ENCODE measurements at places on chromosomes 12 and 14.
A peak's percentile ranks its signal among the peaks of the same experiment; 100 is the strongest.

DNA sequence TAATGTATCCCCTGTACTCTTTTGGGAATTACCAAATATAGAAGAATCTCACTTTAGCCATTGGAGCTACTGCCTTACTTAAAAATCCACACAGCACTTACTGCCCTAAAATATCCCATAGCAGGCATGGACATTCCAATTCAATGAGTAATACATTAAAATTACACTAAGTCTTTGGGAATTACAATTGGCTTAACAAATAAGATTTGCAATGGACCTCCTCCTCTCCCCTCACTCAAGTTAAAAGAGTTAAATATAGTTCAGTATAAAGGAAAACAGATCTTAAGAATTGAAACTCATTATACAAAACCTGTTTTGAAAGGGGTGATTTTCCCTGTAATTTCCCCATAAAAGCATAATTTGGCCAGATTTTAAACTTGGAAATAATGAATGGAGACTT is 477.1 kb downstream of the SLC16A7 start:
- DNase-seq: no peak

- no peak for DNase-seq
Measured at GRCh38 chr12:89574736-89575208, 48.9 kb upstream of the POC1B start.

DNA sequence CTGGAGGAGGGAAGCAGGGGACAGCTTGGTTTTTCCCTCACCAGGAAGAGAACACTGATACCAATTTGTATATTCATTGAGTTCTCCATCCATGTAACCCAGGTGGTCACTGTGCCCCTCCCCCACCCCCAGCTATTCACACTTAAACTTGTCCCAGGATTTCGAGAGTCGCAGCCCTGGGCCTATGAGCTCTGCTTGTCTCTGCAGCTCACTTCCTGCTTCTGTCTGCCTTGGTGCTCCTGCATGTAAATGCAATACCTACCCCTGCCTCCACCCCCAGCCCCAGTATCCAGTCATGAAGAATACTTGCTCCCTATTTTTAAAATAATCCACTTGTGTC is 452.2 kb downstream of the BCL11B start:
- no peak for DNase-seq

DNA sequence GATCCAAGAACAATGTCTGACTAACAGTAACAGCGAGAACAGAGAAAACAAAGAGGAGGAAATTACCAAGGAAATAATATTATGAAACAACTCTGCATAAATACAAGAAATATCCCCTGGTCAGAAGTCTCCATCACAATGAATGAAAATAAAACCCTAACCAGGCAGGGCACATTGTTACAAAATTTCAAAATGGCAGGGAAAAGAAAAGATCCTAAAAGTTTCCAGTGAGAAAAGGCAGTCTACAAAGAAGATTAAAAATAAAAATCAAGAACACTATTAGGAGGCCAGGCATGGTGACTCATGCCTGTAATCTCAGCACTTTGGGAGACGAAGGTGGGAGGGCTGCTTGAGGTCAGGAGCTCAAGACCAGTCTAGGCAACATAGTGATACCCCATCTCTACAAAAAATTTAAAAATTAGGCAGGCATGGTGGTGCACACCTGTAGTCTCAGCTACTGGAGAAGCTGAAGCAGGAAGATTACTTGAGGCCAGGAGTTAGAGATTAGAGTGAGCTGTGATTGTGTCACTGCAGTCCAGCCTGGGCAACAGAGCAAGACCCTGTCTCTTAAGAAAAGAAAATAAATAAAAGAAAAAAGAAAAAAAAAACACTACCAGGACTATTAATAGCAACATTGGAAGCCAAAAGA is 47.8 kb downstream of the FERMT2 start:
- no peak for DNase-seq

DNA sequence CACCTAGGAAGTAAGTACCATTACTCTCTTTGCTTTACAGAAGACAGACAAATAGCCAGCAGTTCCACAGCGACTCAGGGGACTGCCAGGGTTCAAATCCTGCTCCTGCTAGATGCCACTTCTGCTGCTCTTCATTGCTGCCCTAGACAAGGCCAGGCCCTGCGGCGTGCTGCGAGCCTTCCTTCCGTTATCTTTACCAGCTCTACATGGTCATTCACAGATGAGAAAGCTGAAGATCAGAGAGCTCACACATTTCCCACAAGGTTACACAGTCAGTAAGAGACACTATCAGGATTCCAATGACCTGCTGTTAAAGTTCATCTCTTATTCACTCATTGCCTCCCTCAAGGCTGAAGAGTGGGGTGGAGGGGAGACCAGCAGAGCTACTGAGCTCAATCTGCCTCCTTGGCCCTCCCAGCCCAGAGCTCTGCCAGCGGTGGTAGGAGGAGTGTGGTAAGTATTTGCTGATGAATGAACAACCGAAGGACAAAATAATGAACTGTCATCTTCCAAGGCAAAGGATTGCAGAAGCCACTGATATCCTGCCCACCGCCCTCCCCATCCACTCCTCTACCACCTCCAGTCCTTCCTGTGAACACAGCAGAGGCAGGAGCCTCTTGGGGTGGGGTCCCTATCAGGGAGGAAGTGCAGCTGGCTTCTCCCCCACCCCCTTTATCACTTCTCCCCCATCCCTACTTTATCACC is 14.6 kb upstream of the HDAC7 start:
- peak; percentile 67 for DNase-seq

- no peak for DNase-seq
Measured at GRCh38 chr12:72296389-72296788, 24.2 kb downstream of the TRHDE start.

GRCh38 chr14:28751467-28752058 is 15.0 kb upstream of the FOXG1 start:
- peak; percentile 64 for DNase-seq

GRCh38 chr12:68953536-68953935 is 20.6 kb upstream of the CPM start:
- no peak for DNase-seq

- no peak for DNase-seq
Measured at GRCh38 chr14:85607651-85608081, 77.7 kb downstream of the FLRT2 start.

DNA sequence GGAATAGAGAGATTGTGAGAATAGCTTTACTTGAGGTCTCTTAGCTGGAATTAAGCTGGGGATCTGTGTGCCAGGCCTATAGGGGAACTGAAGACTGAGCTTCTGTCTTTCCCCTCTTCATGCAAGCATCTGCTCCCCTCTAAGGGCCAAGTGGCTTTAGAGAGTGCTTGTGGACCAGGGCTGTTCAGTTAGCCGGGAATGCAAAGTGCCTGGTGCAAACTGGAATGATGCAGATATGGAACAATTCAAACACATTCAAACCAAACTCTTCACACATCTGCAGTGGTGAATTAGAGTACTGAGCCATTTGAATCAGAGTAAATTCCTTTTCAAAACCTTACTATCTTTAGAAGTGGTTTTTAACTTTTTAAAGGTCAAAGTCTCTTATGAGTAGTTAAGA is 99.0 kb downstream of the LIN7A start:
- no peak for DNase-seq

GRCh38 chr12:11482955-11483354 is 87.6 kb upstream of the PRB2 start:
- DNase-seq: no peak

DNA sequence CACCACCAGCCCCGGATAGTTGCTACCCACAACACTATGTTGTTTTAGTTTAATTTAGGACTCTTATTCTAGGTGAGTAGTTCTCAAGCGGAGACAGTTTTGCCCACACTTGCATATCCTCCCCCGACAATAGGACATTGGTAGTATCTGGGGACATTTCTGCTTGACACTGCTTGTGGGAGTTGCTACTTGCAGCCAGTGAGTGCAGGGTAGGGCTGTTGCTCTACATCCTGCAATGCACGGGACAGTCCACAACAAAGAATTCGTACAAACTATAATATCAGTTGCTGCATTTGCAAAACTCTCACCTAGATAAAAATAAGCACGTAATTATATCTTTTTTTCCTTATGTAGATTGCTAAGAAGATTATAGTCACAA is 111.8 kb upstream of the DNM1L start:
- no peak for DNase-seq

DNA sequence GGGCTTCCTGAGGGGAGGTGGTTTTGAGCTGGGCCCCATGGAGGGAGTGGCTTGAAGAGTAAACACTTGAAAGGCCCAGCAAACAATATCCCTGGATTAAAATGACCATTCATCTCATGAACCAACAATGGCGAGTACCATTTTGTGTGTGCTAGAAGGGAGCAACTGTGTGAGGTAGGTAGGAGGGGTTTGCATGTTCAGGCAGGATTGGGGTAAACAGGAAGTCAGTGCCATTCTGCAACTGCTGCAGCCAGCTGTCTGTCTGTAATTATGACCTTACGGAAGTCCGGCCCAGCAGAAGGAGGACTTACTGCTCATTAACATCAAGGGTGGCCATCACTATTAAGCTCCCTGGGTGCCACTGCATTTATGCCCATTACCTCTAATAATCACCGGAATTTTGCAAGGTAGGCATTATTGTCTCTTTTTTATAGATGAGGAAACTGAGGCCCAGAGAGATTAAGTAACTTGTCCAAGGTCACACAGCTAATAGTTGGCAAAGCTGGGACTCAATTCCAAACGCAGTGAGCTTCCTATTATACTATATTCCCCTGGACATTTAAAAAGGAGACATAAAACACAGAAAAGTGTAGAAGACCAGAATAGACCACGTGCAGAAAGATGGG is 16.6 kb upstream of the IFI27L2 start:
- DNase-seq: no peak

- DNase-seq: peak; percentile 86
Measured at GRCh38 chr12:109518820-109519665, 41.6 kb downstream of the UBE3B start.

DNA sequence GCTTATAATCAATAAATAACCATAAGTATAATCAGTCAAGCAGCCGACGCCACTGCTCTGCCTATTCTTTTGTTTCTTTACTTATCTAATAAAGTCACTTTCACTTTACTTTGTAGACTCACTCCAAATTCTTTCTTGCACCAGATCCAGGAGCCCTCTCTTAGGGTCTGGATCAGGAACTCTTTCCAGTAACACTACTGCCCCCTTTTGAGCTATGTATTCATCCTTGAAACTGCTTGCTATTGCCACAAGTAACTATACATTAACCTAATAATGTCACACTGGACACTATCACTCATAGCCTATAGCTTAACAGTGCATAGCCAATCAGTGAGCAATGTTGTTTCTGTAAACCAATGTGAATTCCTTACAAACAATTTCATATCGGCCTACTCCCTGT is 2.8 kb upstream of the NID2 start:
- no peak for DNase-seq

GRCh38 chr12:99649551-99649950 is 2.0 kb downstream of the GARIN6 start:
- DNase-seq: no peak

GRCh38 chr12:23948291-23948690 is 1.2 kb downstream of the SOX5 start:
- no peak for DNase-seq

DNA sequence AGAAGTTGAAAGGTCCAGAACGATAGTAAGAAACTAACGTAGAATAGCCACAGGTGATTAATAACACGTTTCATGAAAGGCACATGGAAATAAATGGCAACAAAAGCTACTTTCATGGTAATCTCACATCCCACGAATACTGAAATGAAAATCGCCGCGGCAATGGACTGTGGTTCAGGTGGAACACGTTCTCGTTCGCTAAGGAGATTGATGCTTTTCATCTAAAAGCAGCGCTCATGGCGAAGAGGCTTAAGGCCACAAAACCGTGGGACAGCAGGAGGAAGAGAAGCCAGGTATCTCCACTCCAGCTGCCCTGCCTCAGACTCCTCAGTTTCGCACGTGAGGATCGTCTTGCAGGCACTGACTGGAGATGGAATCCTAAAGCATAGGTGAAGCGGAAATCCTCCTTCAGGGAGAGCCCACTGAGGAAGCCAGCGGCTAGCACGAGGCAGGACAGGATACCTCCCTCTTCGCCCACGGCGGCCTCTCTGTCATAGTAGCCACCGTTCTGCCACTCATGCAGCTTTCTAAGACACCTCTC is 696 bp upstream of the GPHN start:
- DNase-seq: no peak

DNA sequence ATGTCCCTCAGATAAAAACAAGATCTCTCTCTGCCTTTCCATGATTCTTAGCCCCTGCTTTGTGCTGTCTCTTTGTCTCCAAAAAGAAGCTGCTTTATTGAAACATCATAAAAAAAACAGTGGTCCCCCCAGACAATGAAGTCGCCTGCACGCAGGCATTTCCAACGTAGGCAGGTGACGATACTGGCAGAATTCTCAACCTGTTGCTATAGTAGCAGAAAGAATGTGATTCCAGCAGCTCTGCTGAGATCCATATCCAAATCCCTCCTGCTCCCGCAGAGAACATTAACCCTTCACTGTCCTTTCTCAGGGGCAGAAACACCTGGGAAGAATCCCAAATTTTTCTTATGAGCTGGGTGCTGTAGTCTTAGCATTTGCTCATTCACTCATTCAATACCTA is 84.8 kb downstream of the STON2 start:
- DNase-seq: no peak

DNA sequence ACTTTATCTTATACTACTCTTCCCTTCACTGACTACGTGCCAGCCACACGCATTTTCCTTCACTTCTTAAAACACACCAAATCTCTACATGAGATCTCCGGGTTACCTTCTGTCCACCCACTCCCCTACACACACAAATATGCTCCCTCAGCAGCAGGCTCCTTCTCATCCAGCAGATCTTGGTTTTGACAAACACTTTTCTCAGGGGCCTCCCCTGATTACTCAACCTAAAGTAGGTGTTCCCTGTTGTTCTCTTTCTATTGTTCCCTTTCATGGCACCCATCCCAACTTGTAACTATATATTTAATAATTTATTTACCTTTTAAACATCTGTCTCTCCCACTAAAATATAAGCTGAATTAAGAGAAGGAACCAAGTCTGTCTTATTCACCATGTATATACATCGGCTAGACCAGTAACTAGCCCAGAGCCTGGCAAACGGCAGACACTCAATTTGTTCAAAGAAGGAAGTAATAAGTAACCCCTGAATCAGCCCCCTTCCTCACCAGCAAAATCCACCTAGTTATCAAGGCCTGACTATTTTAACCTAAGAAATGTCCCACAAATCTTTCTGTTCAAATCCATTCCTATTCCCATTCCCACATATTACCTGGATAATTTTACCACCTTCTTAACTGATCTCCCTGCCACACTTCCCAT is 2.7 kb downstream of the C2CD5 start:
- no peak for DNase-seq

- DNase-seq: no peak
Measured at GRCh38 chr14:93231129-93231979, 24.3 kb downstream of the UBR7 start.
